A549 treated with CORT108297 at 1 μM for 4 hours (cell line): ENCODE measurements at places on chromosomes 4 and X. TPM values are rescaled to one million over a fixed set of nuclear protein-coding genes. Genes with fewer than 3 reads are reported as not detected.

Gene TKTL2
- total RNA-seq = not detected in 5 replicates

Gene SSR4
- total RNA-seq = 380 to 464 TPM (median 423 TPM) in 5 replicates

Gene GNRHR
- not detected in 5 replicates for total RNA-seq

Gene TGIF2LX
- total RNA-seq = not detected in 5 replicates
